Glomerular endothelial cell (primary cell): ENCODE measurements at places on chromosomes 2 and 18.
A peak's percentile ranks its signal among the peaks of the same experiment; 100 is the strongest.

DNA sequence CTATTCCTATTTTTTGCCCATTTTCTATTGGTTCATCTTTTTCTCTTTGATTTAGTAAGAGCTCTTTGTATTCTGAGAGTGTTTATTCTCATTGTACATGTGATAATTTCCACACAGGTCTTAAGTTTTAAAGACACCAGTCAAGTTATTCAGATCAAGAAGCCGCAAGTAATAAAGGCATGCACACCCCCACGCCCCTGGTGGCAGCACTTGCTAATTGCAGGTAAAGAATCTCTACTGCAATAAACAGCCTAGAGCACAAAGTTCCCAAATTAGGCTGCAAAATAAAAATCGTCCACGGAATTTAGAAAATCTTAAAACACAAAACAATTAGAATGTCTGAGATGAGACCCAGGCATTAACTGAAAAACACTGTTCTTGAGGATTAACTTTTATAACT lies 45.2 kb downstream of the ST3GAL5 start:
- DNase-seq, result no peak

GRCh38 chr2:221106241-221106640 lies 465.9 kb downstream of the EPHA4 start:
- no peak for DNase-seq

- DNase-seq, result no peak
These were observed 80.9 kb upstream of the KYNU start for GRCh38 chr2:142796588-142796987.

DNA sequence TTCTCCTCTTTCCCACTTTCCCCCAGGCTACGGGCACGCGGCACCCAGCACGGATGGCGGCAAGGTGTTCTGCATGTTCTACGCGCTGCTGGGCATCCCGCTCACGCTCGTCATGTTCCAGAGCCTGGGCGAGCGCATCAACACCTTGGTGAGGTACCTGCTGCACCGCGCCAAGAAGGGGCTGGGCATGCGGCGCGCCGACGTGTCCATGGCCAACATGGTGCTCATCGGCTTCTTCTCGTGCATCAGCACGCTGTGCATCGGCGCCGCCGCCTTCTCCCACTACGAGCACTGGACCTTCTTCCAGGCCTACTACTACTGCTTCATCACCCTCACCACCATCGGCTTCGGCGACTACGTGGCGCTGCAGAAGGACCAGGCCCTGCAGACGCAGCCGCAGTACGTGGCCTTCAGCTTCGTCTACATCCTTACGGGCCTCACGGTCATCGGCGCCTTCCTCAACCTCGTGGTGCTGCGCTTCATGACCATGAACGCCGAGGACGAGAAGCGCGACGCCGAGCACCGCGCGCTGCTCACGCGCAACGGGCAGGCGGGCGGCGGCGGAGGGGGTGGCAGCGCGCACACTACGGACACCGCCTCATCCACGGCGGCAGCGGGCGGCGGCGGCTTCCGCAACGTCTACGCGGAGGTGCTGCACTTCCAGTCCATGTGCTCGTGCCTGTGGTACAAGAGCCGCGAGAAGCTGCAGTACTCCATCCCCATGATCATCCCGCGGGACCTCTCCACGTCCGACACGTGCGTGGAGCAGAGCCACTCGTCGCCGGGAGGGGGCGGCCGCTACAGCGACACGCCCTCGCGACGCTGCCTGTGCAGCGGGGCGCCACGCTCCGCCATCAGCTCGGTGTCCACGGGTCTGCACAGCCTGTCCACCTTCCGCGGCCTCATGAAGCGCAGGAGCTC lies 35.4 kb downstream of the KCNK3 start:
- no peak for DNase-seq

- DNase-seq, result no peak
These were observed 117.2 kb downstream of the COL6A3 start for GRCh38 chr2:237296756-237297155.

DNA sequence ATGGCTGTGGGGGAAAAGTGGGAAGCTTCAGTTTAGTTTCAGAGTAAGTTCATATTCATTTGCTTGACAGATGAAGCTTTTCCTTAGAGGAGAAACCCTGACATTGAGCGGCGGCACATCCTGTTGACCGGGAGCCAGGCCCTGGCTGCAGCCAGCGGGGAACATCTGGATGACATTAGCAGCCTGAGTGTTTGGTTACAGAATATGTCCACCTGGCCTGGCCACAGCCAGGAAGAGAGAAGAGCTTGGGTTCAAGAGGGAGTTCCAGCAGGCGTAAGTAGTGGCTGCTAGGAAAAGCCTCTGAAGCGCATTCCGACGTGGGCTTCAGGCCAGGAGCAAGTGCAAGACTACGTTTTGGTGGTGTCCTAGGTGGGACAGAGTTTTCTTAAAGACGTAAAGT lies 144.9 kb upstream of the MYCN start:
- DNase-seq, result no peak

DNA sequence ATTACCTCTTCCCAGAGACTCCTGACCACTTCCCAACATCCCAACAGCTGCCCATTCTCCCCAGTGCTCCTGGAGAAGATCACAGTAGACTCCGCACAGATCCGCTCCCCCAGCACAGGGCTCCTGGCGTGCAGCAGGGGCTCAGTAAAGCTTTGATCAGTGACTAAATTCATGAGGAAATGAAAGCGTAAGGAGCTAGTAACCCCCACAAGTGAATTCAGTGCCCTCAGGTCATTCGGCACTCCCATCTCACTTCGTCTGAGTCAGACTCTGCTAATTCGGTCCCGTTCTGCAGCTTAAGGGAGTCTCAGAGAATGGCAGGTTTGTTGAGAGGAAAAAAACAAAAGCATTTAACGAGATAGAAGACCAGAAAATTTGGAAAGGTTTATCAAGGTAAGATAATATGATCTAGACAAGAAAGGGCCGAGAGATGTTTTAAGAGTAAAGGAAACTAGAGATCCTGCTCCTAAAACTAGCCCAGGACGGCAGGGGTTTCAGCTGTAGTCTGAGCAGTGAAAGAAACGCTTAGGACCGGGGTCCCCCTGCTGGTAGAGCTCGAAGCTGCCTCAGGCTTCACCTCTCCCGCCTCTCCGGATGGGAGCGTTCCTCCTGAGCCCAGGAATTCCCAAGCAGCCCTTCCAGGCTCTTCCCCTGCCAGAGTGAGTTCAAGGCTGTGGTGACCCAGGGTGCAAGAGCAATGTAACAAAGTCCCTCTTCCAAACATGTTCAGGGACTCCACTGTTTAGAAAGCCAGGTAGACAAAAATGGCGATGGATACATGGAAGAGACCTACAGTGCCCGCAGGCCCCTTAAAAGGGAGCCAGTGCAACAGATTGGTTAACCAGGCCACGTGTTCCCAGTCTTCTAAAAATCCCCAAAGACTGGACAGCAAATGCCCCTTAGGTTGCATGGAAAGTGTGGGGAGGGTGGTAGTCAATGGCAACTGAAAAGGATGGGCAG lies 127.3 kb downstream of the DNER start:
- DNase-seq, result peak; percentile 25

DNA sequence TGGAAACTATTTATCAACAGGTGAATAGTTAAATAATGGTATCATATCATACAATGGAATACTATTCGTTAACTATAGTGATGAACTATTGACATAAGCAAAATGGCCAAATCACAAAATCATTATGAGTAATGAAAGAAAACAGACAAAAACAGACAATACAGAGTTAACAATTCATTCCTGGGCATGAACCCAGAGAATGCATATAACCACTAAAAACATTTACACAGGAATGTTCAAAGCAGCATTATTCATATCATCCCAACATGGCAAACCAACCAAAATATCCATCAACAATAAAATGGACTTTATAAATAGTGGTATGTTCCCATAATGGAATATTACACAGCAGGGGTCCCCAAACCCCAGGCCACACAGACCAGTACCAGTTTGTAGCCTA lies 131.2 kb upstream of the CYP1B1 start:
- no peak for DNase-seq

DNA sequence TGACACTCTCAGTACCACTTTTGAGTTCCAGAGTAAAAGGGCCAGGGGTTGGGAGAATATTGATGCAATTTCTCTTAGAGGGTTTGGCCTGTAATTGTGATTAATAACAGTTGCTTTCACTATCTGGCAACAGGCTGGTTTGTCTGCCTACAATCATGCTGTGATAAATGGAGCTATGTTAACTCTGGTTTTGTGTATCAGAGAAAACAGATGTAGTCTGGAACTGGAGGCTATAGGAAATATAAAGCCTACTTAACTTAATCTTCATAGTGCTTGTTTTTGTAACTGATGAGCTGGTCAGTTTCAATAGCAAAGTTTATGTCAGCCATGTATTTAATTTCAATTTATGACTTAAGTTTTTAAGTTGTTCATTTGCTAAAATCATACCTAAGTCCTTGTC lies 138.0 kb downstream of the AGPS start:
- no peak for DNase-seq

DNA sequence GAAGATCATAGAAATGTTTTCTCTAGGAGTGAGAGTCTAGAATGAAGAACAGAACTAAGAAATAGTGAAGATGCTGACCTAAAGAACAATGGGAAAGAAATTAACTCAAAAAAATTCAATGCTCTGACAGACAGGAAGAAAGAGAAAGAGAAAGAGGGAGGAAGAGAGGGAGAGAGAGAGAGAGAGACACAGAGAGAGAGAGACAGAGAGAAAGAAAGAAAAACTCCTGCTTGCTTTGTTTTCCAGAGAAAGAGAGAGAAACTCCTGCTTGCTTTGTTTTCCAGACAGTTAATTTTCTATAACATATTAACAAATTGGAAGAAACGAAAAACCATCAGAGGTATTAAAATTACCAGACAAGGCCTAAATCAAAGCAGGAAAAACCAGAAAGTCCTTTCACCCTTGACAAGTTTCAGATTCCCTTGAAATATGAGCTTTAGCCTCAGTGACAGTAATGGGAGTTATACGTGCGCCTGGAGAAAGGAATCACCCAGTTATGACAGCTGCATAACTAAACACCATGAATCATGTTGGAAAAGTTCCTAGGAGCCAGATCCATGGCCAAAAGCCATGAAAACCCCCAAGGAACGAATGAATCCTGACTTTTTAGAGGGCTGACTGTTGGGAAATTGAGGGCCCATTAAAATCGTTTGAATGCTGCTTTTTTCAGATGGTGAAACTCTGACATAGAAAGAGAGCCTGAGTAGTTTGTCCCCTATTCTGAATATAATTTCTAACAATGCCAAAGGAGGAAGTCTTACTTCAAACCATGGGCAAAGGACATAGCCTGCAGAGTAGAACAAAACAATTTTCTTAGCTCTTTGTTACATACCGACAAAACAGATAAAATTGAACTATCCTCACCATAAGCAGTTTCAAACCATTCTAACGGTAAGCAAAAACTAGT lies 228.6 kb upstream of the CHST9 start:
- DNase-seq, result no peak

DNA sequence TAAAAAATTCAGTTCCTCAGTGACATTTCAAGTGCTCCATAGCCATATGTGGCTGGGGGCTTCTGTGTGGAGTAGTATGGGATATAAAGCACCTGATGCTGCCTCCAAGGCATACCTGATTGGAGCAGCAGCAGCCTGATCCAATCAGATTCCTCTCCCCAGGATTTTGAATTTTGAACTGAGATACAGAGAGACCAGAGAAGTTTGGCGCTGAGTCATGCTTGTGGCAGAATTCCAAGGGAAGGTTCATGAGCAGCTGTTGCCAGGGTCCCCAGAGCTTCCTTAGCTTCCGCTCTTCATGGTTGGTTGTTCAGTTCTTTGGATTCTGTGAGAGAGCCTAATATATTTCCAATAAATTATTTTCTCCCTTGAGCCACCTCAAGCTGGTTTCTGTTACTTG lies 29.0 kb upstream of the CFAP36 start:
- peak; percentile 12 for DNase-seq

GRCh38 chr2:28665041-28665704 lies 86.5 kb upstream of the PPP1CB start:
- DNase-seq, result no peak

DNA sequence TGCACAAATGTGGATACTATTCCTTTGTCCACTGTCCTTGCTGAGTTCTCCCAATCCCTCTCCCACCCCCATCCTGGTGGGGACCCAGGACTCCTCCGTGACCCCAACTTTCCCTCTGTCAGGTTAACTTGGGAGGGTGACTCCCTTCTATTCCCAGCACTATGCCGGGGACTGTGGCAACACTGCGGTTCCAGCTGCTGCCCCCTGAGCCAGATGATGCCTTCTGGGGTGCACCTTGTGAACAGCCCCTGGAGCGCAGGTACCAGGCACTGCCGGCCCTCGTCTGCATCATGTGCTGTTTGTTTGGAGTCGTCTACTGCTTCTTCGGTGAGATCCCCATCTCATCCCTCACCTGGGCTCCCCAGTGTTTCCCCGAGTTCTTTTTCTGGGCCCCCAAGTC lies 739 bp downstream of the TMEM198 start:
- no peak for DNase-seq

DNA sequence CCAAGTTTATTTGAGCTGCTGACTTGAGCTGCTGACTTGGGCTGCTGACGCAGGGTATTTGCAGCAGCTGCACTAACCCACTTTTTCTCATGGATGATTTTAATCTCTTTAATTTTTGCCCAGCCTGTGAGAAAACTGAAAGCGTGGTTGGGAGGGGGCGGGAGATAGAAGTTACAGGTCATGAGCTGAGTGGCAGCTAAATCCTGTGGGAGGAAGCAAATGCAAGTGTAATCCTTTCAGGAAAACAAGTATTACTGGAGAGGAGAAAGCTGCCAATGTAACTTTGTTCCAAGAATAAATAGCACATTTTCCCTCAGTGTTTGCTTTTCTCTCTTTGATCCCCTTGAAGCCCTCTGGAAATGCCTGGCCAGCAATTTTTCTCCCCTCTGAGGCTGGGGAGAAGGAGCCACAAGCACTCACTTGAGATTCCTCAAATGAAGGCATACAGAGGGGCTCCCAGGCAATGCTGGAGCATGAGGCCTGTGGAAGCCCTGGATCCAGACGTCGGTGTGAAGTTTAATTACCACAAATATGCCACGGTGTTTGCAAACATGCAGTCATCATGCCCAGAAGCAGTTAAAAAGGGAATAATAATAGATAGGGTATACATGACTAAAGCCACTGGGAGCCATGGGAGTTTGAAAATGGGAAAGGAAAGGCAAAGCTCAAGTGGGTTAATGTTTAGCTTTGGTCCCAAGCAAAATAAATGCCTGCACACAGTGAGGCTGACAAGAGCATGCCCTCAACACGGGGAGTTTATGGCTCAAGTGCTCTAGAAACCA lies 10.4 kb upstream of the EVA1A start:
- DNase-seq, result no peak

DNA sequence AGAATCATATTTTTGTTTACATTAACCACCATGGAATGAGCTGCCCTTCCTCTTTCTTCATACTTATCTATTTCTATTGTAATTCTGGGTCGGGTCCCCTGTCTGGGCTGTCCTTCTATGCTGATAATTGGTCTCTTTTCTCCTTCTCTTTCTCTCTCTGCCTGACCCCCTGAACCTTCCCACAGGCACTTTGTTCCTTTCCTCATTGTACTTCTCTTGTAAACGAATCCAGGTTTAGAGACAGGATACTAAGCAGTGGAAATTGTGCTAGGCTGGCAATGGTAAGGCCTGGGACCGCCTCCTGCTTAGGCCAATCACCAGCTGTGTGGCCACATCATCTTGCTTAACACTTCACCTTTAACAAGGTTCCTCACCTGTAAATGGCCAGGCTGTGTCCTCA lies 137.0 kb downstream of the ZNF532 start:
- DNase-seq, result no peak

GRCh38 chr2:189056200-189057106 lies 82.3 kb downstream of the COL3A1 start:
- no peak for DNase-seq

GRCh38 chr2:152419944-152420343 lies 85.0 kb downstream of the FMNL2 start:
- DNase-seq, result no peak
